ENCODE measurements at places on chromosomes 16 and 17.

GRCh38 chr16:52320930-52321439 is 226.0 kb downstream of the TOX3 start:
- DNase-seq, result no peak

GRCh38 chr17:56350592-56350991 is 197.3 kb downstream of the ANKFN1 start:
- DNase-seq, result no peak

- no peak for DNase-seq
Observed at GRCh38 chr17:73432624-73433190, 120.9 kb upstream of the CDC42EP4 start.

- DNase-seq, result no peak
Observed at GRCh38 chr17:44997733-44998520, 29.8 kb upstream of the C1QL1 start.

DNA sequence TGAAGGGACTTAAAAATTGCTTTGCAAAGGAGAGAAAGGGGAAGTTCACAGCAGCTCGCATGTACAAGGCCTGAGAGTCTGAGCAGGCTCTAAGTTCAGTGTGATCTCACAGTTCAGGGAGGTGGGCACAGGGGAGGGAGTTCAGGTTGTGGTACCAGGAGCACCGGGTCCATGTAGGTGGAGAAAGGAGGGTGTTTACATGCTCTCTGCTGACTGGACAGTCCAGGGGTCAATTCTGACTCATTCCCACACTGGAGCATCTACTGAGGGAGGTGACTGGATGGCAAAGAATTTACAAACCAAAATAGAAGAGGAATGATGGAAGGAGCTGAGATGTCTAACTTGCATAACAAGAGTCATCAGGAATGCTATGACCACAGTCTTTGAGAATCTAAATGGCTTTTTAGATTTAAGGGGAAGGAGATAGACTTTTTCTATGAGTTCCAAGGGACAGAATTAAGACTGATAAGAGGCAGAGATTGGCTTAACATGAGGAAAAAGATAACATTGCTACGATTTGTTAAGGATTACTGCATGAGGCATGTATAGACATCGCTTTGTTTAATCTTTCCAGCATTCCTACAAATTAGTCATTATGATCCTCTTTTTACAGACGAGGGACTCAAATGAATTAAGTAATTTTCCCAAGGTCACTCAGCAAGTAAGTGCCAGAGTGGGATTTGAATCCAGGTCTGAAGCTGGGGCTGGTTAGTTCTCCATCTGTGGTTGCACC is 29.9 kb downstream of the MIS12 start:
- no peak for DNase-seq

GRCh38 chr17:18377437-18378204 is at the start of gene EVPLL:
Gene EVPLL (plus strand): TSS chr17:18377778. CDS start chr17:18380938, 3,160 bp downstream.
- no peak for DNase-seq

DNA sequence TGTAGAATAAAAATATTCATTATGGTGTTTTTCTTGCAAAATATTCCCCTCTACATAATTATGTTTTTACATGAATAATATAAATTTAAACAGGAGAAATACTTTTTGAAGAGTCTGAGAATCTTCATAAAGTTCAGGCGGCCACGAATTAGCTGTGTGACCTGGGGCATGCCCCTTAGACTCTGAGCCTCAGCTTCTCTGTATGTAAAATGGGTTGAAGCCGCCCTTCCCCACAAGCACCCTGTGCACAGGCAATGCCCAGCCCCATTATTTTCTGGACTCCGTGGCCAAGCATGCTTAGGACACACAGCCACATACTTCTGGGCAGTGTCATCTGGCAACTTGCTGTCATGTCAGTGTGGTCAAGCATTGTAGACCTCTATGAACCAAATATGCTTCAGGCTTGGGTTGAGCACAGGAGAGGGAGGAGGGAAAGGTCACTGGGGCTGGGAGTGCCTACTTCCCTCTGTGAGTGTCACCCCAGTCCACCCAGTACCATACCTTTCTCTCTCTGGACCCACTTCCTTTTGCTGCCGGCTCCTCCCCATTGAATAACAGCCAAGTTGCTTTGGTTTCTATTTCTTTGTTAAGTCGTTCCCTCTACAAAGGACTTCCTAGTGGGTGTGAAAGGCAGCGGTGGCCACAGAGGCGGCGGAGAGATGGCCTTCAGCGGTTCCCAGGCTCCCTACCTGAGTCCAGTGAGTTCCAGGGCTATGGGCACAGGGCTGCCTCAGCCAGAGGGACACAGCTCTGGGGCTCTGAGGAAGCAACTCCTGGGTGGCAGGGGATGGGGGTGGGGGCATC is at the start of gene LGALS9:
Gene LGALS9 (plus strand): TSS at position 582 of the 804 bp plus-strand sequence. CDS start 78 bp downstream, at position 660.
- peak; percentile 48 for DNase-seq

- DNase-seq, result no peak
Observed at GRCh38 chr17:64625541-64625940, 36.6 kb downstream of the SMURF2 start.

DNA sequence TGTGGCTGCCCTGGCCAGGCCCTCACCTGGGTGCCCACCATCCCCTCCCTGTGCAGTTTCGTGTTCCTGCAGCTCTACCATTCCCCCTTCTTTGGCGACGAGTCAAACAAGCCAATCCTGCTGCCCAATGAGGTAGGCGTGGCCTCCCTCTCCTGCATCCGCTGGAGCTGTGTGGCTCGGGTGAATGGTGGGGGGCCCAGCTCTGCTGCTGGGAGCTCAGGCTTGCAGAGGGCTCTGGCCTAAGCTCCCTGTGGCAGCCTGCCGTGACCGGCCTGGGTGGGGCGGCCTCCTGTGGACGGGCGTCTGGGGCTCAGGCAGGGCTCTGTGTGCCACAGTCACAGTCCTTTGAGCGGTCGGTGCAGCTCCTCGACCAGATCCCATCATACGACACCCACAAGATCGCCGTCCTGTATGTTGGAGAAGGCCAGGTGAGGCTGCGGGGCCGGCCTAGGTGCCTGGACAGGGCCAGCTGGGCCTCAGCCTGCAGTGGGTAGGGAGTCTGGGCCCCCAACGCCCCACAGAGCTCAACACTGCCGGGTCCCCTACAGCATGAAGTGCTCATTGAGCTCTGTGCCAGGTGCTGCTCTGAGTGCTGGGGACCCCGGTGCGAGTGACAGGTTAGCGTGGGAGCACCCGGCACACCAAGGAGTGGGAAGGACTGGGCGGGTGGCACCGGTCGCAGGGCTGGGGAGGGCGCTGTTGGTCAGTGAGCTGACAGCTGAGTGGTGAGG is 37.3 kb downstream of the TSC2 start:
- no peak for DNase-seq

- no peak for DNase-seq
Observed at GRCh38 chr17:30207655-30208054, 27.8 kb downstream of the SLC6A4 start.

DNA sequence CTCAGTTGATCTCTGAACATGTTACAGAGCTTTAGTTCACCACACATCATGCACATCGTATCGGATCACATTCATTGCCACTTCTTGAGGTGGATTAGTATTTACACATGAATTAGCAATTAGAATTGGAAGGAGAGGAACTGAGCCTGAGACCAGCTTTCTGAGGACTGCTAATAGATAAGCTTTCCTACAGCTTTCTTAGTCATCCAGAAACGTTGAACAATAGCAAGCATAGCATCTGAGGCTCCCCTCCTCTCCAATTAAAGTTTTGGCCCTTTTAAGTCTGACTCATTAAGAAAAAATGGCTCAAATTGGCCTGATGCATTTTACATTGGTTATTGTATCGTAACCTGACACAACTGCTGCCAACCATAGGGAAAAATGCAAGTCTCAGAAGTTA is 1130.4 kb downstream of the CDH8 start:
- DNase-seq, result no peak

GRCh38 chr16:314795-315299 is 31.9 kb downstream of the PDIA2 start:
- DNase-seq, result no peak

- DNase-seq, result no peak
Observed at GRCh38 chr16:26295625-26296304, 604.0 kb downstream of the HS3ST4 start.
